Dorsolateral prefrontal cortex (tissue), 122 donors: ENCODE measurements at places on chromosomes 1 and 21. TPM values are rescaled to one million over a fixed set of nuclear protein-coding genes. Genes with fewer than 3 reads are reported as not detected.

PLA2G4A gene
- total RNA-seq = 6.1 TPM

TLR5 gene
- 4.0 TPM for total RNA-seq

KISS1 gene
- not detected for total RNA-seq

UTS2 gene
- total RNA-seq = not detected

ELAPOR1 gene
- total RNA-seq = 42.2 TPM

MROH7 gene
- 36.5 TPM for total RNA-seq

TRAF3IP3 gene
- total RNA-seq = 1.1 TPM

BCAS2 gene
- 49.6 TPM for total RNA-seq

ZNF648 gene
- total RNA-seq = 0.46 TPM

PTAFR gene
- total RNA-seq = 2.1 TPM

KIAA0040 gene
- total RNA-seq = 2.0 TPM
